IMR-90 (cell line): ENCODE measurements at places on chromosomes 1 and 21. TPM values are rescaled to one million over a fixed set of nuclear protein-coding genes. Genes with fewer than 3 reads are reported as not detected.

Gene VSIG8
- total RNA-seq = not detected in 2 replicates

Gene IVL
- not detected in 2 replicates for total RNA-seq

Gene NPHS2
- not detected in 2 replicates for total RNA-seq

Gene KLF17
- 0.28 and 0.36 TPM in 2 replicates for total RNA-seq

Gene PDC
- not detected in 2 replicates for total RNA-seq

Gene LCE2C
- total RNA-seq = not detected in 2 replicates

Gene SLC16A4
- 65.2 and 73.0 TPM in 2 replicates for total RNA-seq

Gene RNF186
- not detected in 2 replicates for total RNA-seq

Gene PFKFB2
- total RNA-seq = 1.3 and 1.7 TPM in 2 replicates

Gene ACTL8
- total RNA-seq = under 0.01 and 0.28 TPM in 2 replicates

Gene C8A
- not detected in 2 replicates for total RNA-seq

Gene CDK18
- total RNA-seq = 0.18 and 0.28 TPM in 2 replicates

Gene TNFAIP8L2
- not detected in 2 replicates for total RNA-seq

Gene IGSF9
- total RNA-seq = not detected in 2 replicates

Gene SH2D1B
- 0.18 TPM in 1 of 2 replicates, not detected in the other for total RNA-seq

Gene AADACL4
- not detected in 2 replicates for total RNA-seq

Gene NLRP3
- total RNA-seq = 0.18 TPM in 1 of 2 replicates, not detected in the other

Gene PPP1R12B
- 12.0 and 22.8 TPM in 2 replicates for total RNA-seq

Gene ANKRD13C
- 10.9 and 18.9 TPM in 2 replicates for total RNA-seq

Gene GPR61
- under 0.01 TPM in 1 of 2 replicates, not detected in the other for total RNA-seq

Gene RHOU
- total RNA-seq = 0.72 and 0.83 TPM in 2 replicates

Gene FASLG
- total RNA-seq = 0.18 and 0.28 TPM in 2 replicates

Gene GJB3
- not detected in 2 replicates for total RNA-seq

Gene CASQ1
- 0.18 TPM in 1 of 2 replicates, not detected in the other for total RNA-seq

Gene ARID1A
- total RNA-seq = 14.0 and 16.7 TPM in 2 replicates

Gene DCAF8
- total RNA-seq = 83.3 TPM in 2 replicates

Gene SPRR2G
- not detected in 2 replicates for total RNA-seq

Gene CDK11A
- 1.8 and 5.8 TPM in 2 replicates for total RNA-seq

Gene NCAM2
- total RNA-seq = 5.0 and 5.6 TPM in 2 replicates

Gene SIPA1L2
- 11.9 and 13.4 TPM in 2 replicates for total RNA-seq

Gene ADORA3
- total RNA-seq = not detected in 2 replicates

Gene GCSAML
- not detected in 2 replicates for total RNA-seq

Gene LRRN2
- total RNA-seq = not detected in 2 replicates

Gene OR2L3
- total RNA-seq = not detected in 2 replicates

Gene NUF2
- total RNA-seq = 18.5 and 23.6 TPM in 2 replicates

Gene SLC44A5
- under 0.01 TPM in 2 replicates for total RNA-seq

Gene SEC16B
- total RNA-seq = 2.8 and 4.3 TPM in 2 replicates

Gene ILDR2
- under 0.01 TPM in 2 replicates for total RNA-seq

Gene TAS1R1
- not detected in 2 replicates for total RNA-seq

Gene ZMYND12
- total RNA-seq = under 0.01 TPM in 1 of 2 replicates, not detected in the other

Gene IL20
- total RNA-seq = not detected in 2 replicates

Gene ADIPOR1
- total RNA-seq = 83.9 and 92.5 TPM in 2 replicates

Gene SAMD11
- 5.9 and 6.9 TPM in 2 replicates for total RNA-seq

Gene LCK
- total RNA-seq = not detected in 2 replicates

Gene LRRC71
- total RNA-seq = not detected in 2 replicates

Gene NUP210L
- total RNA-seq = under 0.01 TPM in 2 replicates
